Epithelial cell of esophagus (primary cell): ENCODE measurements at places on chromosomes 6 and 20.
A peak's percentile ranks its signal among the peaks of the same experiment; 100 is the strongest.

DNA sequence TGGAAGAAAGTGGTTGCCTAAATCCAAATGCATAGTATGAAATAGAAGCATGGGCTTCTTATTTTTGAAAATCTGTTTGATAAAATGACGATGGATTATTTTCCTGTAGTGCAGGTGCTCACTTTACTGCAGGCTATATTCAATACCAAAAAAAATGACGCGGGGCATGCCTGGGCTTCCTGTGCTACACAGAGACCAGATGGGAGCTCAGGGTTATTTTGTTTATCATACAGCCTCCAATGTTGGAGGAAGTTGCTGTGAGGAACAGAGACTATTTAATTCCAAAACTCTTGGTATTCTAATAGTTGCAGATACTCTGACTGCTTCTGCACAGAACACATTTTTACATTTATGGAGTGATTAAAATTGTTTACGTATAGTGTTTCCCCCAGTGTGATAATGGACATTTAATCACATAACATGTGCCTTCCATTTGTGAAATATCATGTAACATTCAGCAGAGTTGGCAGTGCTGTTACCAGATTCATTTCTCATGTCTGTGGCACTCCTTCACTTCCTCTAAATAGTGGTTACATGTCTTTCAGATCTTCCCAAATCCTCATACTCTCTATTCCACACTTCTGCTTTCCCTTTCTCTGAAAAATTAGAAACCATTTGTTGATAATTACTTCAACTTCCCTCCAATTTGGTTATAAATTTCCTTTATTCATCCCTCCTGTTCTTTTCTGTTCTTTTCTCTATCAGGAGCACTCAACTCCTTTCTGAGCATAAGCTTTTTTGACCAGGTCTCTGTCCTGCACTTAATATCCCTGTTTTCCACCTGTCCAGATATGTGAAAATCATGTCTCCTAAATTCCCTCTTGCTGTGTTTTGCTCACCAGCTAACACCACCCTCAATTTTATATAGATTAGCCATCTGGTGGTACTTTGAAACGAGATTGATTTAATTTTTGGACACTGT, 121.6 kb downstream of the ADGRB3 start:
- DNase-seq: no peak

- no peak for DNase-seq
Observed at GRCh38 chr6:137734005-137734874, 132.8 kb upstream of the TNFAIP3 start.

DNA sequence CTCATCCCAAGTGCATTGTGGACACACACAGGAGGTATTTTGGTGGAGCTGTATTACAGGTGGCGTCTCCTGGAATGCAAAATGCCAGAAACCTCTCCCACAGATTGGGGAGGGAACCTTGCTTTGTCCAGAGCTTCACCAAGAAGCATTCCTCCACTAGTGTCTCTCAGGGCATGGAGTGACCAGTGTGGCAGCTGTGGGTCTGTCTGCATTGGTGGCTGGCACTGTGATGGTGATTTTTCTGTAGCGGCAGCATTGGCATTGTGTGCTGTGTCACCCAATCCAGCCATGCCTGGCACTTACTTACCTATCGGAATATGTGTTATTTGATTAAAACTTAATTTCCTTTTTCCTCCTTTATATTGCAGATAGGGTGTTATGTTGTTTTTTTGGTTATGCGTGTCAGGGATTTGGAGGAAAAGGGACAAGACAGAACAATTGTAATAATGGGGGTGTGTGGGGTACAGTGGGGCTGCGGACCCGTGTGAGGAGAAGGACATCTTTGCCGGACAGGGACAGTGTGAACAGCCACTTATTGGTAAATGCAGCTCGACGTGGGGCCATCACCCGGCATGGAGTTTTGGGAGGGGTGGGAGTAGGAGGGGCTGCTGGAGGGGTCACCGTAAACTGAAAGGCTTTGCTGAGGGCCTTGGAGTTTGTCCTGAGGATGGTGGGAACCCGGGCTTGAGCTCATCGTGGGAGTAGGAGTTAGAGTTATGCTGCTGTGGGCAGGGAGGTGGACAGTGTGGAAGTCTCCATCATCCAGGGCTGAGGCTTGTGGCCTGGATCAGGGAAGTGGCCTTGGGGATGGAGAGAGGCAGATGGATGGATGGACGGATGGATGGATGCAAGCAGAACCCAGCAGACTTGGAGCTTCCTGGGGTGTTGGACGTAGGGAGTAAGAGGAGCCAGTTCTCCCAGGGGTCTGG, 105.0 kb downstream of the SYCP2 start:
- no peak for DNase-seq

DNA sequence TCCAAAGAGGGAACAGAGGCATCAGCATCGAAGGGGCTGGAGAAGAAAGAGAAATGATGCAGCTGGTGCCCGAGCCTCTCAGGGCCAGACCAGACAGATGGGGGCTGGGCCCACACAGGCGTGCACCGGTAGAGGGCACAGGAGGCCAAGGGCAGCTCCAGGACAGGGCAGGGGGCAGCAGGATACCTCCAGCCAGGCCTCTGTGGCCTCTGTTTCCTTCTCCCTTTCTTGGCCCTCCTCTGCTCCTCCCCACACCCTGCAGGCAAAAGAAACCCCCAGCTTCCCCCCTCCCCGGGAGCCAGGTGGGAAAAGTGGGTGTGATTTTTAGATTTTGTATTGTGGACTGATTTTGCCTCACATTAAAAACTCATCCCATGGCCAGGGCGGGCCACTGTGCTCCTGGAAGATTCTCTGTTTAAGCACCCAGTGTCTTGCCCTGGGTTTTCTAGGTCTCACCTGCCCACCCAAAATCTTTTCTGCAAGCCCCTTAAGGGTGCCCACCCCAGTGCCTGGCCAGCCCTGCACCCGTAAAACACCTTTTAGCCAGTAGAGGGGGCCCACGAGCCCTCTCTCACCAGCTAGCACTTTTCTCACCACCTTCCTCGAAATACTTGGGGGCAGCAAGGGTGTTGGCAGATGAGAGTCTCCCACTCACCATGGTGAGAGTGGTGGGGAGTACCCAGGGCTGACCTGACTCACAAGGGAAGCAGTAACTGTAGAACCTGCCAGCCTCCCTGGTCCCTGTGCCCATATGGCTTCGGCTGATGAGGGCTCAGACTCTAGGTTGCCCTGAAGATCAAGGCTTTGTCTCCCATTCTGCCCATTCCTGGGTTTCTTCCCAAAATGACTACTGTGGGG, 35.7 kb upstream of the ID1 start:
- peak; percentile 35 for DNase-seq

DNA sequence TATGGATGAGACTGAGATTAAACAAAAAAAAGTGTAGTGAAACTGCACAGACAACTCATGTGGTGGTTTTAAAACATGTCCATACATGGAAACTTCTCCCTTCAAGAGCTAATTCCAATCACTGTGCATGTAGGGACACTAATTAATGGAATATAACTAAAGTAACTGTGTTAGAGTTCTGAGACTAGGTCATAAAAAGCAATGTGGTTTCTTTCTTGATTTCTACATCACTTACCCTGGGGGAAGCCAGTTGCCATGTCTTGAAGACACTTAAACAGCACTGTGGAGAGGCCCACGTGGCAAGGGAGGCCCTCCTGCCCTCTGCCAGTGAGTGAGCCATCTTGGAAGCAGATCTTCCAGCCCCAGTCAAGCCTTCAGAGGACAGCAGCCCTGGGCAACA, 118.2 kb upstream of the DST start:
- peak; percentile 55 for DNase-seq

DNA sequence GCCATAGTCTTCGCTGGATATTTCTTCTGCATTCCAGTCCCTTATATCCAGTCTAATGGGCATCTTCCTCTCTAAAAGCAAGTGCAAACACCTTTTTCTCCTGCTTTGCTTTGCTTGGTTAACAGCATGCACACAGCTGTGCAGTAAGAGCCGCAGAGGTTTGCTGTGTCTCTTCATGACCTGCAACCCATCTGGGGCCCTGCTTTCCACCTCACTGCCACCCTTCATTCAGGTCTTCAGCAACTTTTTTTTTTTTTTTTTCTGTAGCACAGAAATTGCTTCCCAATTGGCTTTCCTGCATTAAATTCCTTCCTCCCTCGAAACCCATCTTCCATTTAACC, 14.4 kb downstream of the NEDD9 start:
- no peak for DNase-seq

DNA sequence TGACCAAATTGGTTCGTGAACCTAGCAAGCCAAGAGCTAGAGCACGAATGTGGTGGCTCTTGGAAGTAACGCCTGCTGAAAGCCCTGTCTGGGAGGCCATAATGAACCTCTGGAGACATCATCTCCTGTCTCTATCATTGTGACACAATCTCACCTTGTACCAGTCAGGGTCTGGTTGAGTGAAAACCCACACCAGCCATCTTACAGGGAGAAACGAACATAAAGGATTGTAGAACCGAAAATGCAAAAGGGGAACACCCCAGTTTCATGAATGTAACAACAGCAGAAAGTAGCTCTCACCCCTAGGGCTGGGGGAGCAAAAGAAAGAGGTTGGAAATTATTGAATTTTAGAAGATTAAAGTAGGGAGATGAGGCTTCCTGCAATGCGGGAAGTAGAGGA, 50.9 kb upstream of the TAB2 start:
- no peak for DNase-seq

DNA sequence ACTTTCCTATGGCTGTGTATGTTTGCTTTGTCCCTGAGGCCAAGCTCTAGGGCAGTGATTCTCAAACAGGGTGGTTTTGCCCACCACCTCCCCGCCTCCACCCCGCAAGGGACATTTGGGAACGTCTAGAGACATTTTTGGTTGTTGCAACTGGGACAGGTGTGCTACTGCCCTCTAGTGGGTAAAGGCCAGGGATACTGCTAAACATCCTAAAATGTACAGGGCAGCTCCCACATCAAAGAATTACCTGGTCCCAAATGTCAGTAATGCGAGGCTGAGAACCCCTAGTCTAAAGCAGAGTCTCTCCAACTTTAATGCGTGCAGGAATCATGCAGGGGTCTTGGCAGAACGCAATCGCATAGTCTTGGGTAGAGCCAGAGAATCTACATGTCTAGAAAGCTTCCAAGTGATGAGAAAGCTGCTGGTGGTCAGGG, 5.1 kb downstream of the KCNS1 start:
- peak; percentile 72 for DNase-seq

DNA sequence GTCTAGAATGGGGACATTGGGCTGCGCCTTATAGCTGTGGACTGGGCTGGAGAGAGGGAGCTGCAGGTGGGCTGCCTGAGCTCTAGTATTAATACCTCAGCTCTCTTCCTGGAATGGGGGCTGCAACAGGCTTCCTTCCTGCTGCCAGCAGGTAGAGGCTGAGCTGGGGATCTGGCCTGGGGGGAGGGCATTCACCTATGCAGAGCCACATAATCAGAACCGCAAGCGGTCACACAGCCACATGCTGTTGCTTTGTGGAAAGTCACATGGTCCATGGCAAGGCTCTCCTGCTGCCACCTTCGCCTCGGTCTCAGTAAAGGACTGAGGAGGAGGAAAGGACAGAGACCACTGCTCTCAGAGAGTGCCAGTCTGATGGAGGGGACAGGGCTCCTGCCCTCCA, 35.7 kb downstream of the ITPR3 start:
- DNase-seq: no peak

GRCh38 chr20:32296819-32297420, 19.5 kb downstream of the KIF3B start:
- DNase-seq: no peak

DNA sequence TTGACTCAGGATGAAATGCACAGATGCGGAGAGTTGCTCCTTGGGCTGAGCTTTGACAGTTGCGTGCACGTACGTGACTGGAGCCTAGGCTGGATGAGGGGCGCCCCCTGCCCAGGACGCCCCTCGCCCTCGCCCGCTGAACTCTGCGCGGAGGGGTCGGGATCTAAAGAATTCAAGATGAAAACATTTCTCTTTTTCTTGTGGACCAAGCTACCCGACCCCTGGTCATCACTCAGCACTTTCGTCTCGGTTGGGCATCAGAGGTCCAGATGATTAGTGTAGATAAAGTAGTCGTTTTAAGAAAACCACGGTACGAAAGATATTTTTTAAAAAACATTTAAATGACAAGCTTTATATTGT, 700 bp downstream of the DTD1 start:
- DNase-seq: no peak
